D721Med (cell line): ENCODE measurements at places on chromosomes 2 and 18.

DNA sequence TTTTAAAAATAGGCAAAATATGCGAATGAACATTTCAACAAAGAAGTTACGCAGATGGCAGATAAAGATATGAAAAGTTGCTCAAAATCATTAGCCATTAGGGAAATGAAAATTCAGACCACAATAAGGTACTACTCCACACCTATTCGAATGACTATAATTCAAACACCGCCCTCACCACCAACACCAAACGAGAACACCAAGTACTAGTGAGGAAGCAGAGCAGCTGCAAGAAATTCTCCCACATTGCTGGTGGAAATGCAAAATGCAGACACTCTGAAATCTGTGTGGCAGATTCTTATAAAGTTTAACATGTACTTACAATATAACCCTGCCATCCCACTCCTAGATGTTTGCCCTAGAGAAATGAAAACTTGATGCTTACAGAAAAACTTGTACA lies 17.3 kb upstream of the PRKCE start:
- DNase-seq = no peak

DNA sequence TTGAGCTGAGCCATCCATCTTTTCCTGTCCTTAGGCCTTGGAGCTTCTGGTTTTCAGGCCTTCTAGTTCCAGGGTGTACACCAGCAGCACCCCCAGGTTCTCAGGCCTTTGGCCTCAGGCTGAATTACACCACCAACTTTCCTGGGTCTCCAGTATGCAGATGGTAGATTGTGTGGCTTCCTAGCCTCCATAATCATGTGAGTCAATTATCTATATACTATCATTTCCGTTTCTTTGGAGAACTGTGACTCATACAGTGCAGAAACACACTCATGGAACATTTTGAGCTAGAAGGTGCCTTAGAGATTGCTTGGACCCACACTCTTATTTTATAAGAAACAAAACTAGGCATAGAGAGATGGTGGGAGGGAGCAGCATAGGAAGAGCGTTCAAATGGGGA lies 167.4 kb downstream of the NCK2 start:
- no peak for DNase-seq

DNA sequence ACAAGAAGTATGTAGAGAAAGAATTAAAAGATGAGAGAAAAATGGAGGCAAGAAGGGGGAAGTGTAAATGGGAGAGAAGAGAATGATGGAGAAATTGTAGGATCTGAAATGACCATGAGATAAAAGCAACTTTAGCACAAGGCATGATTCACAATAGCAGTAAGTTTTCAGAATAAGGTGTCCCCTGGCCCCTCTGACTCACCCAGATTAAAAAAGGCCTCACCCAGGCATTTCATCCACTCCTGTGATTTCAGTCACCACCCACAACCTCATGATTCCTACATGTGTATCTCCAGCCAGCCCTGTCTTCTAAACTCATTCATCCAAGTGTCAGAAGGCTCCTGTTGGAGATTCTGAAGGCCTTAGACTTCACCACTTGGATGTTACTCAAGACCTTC lies 56.6 kb downstream of the SP100 start:
- DNase-seq = no peak

DNA sequence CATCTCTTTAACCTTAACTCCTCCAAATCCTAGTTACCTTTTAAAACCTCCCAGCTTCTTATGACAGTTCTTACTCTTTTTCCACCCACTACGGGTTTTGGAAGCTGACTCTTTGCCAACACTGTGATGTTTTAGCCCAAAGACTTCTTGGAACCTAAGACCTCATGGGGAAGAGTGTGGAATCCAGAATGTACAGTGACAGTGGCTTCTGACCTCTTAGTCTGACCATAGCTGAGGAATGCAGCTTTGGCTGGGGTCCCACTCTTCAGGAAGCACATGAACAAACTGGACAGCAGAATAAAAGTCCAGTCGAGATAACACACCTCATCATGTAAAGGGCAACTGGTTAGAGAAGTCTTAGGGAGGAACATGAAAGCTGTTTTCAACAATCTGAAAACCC lies 161.1 kb upstream of the PKDCC start:
- DNase-seq = no peak

DNA sequence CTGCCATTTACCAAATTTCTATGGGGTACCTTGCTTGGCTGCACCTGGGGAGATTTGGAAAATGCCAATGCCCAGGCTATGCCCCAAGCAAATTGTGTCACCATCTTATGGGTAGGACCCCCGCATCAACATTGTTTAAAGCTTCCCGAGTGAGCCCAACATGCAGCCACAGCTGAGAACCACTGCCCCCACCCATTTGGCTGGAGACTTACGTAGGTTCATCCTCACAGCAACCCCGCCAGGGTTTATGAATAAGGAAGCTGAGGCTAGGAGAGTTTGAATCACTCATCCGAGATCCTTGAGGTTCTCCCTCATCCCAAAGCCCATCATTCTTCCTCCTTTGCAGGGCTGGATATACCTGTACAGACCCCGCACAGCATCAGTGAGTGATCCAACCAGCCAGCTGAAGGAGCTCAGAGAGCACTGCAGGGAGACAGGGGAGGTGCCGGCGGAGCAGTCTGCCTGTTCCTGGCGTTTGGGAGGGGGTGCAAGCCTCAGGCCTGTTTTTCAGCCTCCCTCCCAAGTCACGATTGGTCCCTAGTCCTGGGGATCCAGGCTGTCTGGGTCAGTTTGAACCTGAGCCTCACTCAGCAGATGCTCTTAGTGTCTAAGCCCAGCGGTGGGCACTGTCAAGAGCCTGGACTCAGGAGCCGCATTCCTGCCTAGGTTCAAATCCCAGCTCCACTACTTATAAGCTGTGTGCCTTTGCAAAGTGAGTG lies 164.9 kb downstream of the SMAD7 start:
- DNase-seq = no peak

DNA sequence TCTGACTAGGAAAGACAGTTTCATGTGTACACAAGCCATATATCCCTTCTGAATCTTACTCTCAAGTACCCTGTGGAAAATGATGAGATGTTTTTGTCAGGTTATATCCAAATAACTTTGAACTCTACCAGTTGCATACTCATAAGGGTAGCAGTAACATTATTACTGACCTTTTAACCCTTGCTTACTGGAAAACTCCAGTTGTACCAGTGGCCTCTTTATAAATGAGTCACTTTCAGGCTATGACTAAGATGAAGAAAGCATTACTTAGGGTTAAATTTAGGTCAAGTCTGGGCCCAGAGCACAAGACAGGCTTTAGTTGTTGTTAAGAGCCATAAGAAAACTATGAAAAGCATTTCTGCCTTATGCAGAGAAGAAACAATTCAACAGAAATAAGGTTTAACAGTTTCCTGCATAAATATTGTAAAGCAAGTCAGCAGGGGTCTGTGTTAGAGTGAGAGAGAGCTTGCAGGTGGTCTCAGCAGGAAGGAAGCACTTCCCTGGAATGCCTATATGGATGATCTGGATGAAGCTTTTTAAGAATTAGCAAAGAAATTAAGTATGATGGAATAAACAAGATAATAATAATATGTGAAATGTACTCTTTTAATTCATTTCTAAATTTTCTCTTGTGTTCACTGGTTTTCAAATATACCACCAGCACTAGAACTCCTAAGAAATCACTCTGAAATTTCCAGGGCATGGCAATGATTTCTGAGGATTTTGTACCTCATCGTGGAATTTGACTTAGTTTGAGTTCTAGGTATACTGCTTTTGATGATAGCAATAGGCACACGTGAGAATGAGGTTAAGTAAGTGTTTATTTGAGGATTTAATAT lies 126.6 kb downstream of the UBE2E3 start:
- no peak for DNase-seq

- DNase-seq = no peak
Observed at GRCh38 chr2:181459621-181460021, 2.4 kb downstream of the ITGA4 start.

GRCh38 chr2:220466251-220466691 lies 838.8 kb downstream of the SLC4A3 start:
- DNase-seq = no peak

DNA sequence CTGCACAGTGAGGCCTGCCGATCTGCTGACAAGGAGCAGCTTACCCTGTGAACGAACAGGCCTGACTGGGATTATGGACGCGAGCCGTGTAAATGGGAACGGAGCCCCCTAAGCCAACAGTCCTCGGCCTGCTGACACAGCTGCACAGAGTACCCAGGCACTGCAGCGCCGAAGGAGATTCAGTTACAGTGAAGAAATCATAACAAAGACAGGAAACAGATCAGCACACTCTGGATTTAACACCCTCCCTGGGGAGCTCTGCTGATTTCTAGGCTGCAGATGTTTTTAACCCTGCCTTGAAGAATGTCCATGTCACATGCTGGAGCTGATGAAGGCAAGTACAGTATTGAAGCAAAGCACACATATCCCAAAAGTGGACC lies 43.4 kb downstream of the COLEC12 start:
- peak; percentile 67 for DNase-seq

DNA sequence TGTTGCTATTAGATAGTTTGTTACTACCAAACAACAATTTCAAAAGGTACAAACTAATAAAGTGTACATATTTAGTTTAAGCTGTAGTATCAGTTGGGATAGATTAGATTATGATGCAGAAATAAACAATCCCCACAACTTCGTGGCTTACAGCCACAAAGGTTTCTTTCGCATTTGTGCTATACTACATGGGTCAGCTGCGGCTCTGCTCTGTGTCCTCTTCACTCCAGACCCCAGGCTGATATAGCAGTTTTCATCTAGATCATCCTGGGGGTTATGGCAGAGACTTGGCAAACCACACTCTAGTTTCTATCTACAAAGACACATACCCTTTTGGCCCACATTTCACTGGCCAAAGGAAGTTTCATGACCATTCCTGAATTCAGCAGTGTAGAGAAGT lies 108.0 kb upstream of the SP5 start:
- no peak for DNase-seq

GRCh38 chr2:98849113-98849512 lies 86.9 kb downstream of the CRACDL start:
- DNase-seq = no peak

GRCh38 chr2:191942090-191942738 lies 95.3 kb upstream of the CAVIN2 start:
- no peak for DNase-seq

- no peak for DNase-seq
Observed at GRCh38 chr2:113080134-113080533, 12.4 kb downstream of the IL1F10 start.

DNA sequence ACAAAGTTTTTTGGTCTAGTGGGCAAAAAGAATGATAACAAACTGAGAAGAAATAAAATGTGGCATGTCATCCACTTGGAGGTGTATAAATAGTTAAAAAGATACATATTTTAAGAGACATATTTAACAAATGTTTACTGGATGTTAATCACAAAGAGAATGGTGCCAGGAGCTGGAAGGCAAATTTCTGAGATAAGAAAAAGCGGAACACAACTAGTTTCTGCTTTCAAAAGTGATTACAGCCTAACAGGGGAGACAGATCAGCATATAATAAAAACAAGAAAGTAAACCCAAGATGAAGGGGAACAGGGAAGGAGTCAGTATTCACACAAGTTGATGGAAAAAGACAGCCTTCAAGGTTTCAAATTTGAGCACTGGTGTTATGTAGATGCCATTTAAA lies 91.3 kb downstream of the OLA1 start:
- no peak for DNase-seq

GRCh38 chr2:381941-382727 lies 94.2 kb upstream of the ALKAL2 start:
- no peak for DNase-seq

- DNase-seq = no peak
Observed at GRCh38 chr18:2147476-2148230, 423.7 kb downstream of the METTL4 start.

- DNase-seq = no peak
Observed at GRCh38 chr2:138237667-138238384, 263.7 kb upstream of the SPOPL start.

- peak; percentile 72 for DNase-seq
Observed at GRCh38 chr2:219627103-219628100, at the start of gene SLC4A3. Gene SLC4A3, plus strand, starts transcription at chr2:219627630. Its CDS starts 363 bp downstream, at chr2:219627993.

DNA sequence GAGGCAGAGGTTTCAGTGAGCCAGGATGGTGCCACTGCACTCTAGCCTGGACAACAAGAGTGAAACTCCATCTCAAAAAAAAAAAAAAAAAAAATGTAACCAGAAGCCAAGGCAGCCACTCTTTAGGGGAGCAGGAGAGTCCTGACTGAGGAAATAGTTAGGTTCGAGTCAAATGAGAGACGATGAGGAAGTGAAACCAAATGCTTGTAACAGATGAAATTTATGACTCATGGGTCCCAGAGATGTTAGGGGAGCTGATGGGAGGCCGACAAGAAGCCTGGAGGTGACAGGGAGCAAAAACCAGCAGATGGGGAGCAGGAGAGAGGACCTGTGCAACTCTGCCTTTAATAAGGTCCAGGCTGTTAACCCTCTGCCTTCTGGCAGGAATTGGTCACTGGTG lies 756.1 kb upstream of the DDX18 start:
- no peak for DNase-seq

GRCh38 chr2:242052421-242052820 lies 182.9 kb downstream of the RTP5 start:
- no peak for DNase-seq

GRCh38 chr2:186590759-186591505 lies 1.1 kb downstream of the ITGAV start:
- DNase-seq = no peak

- no peak for DNase-seq
Observed at GRCh38 chr18:49861659-49862058, 48.3 kb upstream of the ACAA2 start.

- DNase-seq = no peak
Observed at GRCh38 chr2:64101141-64101591, 43.1 kb downstream of the PELI1 start.

- DNase-seq = no peak
Observed at GRCh38 chr2:127469051-127469450, 50.8 kb downstream of the PROC start.

DNA sequence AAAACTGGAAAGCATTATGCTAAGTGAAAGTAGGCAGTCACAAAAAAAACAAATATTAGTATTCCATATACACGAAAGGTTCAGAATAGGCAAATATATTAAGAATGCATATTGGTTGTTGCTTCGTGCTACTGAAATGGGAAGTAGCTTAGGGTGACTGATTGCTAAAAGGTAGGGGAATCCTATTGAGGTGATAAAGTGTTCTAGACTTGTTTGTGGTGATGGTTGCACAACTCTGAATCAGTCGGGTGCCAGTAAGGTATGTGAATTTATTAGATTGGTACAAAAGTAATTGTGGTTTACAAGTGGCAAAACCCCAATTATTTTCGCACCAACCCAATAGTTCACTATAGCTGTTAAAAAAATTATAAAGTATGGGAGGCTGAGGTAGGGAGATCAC lies 20.7 kb downstream of the USP34 start:
- DNase-seq = no peak

- DNase-seq = no peak
Observed at GRCh38 chr2:151552287-151552686, 142.6 kb downstream of the RIF1 start.
